Calu3 (cell line): ENCODE measurements at places on chromosomes 3 and 15. TPM values are rescaled to one million over a fixed set of nuclear protein-coding genes. Genes with fewer than 3 reads are reported as not detected.
A peak's percentile ranks its signal among the peaks of the same experiment; 100 is the strongest.

- no peak for DNase-seq
These were observed 42.3 kb downstream of the NEK10 start for GRCh38 chr3:27326629-27327545.

DNA sequence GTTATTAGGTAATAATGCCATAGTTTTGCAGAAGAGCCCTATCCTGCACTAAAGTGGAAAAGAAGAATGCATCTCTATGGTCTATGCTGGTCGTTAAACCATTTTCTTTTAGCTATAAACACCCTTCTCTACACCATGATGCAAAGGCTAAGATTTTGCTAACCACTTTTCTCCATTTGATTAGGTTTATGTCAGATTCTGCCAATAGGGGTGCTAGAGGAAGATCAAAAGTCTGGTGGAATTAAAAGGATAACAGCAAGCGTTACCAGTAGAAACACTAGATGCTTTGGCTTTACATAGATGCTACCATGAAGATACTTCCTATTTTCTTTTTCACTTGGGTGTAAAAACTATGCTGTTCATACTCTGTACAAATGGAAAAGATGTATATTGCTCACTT, 669.8 kb upstream of the ARPP21 start:
- no peak for DNase-seq

- peak; percentile 37 for DNase-seq
These were observed 32.1 kb downstream of the DNASE1L3 start for GRCh38 chr3:58178528-58179234.

DVL3 gene
- 105 and 106 TPM in 2 replicates for total RNA-seq

CLRN1 gene
- not detected in 2 replicates for total RNA-seq

SLC51A gene
- not detected in 2 replicates for total RNA-seq

FILIP1L gene
- 2.4 and 5.2 TPM in 2 replicates for total RNA-seq

RTP1 gene
- not detected in 2 replicates for total RNA-seq

- DNase-seq = no peak
These were observed 50.4 kb downstream of the DNAH1 start for GRCh38 chr3:52366527-52366926.

DNA sequence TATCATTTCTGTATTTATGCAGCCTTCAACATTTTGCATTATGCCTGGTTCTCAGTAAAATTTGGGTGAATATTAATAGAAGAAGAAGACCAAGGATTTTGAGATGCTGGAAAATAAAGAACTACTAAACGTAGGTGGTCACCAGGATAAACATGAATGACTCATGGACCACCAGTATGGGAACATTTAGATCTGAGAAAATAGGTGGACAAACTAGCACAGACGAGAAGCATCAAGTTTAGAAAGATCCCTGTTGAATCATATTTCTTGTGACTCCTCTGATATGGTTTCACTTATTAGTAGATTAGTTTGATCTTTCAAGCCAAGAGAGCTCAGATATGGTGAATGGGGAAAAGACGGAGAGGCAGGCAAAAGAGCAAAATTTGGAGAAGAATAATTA, 97.9 kb downstream of the RAP2B start:
- DNase-seq = no peak

- DNase-seq = no peak
These were observed 17.9 kb downstream of the SMC4 start for GRCh38 chr3:160417311-160417710.

DNA sequence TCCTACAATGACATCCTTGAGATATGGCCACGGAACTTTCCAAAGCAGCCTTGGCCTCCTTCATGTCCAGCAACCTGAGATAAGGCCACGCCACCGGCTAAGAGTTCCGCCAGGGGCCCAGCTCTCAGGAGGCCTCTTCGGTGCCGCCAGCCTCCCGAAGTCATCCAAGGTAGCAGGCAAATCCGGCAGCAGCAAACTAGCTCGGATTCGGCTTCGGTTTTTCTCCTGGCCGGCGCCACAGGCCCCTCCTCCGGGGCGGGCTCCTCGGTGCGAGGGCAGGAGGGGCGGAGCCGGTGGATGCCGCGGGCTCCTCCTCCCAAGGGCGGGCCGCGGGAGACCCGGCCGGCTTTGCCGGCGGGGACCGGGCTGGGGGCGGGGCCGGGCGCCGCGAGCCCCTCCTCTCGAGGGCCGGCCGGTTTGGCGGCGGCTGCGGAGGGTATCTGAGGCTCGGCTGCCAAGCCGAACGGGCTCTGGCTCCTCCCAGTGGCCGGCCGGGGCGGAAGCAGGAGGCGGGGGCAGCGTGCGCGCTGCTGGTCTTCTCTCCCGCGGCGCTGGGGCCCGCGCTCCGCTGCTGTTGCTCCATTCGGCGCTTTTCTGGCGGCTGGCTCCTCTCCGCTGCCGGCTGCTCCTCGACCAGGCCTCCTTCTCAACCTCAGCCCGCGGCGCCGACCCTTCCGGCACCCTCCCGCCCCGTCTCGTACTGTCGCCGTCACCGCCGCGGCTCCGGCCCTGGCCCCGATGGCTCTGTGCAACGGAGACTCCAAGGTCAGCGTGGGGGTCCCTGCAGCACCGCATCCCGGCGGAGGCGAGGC, at the start of gene GMPS:
Gene GMPS (plus strand): TSS at position 518 of the 812 bp plus-strand sequence. CDS start 221 bp downstream, at position 739.
- DNase-seq = peak; percentile 100

GRCh38 chr15:30065025-30065801, 17.5 kb upstream of the GOLGA8J start:
- no peak for DNase-seq

GRCh38 chr3:89260721-89261120, 153.3 kb downstream of the EPHA3 start:
- no peak for DNase-seq

FAH gene
- total RNA-seq = 25.9 and 26.1 TPM in 2 replicates

DNA sequence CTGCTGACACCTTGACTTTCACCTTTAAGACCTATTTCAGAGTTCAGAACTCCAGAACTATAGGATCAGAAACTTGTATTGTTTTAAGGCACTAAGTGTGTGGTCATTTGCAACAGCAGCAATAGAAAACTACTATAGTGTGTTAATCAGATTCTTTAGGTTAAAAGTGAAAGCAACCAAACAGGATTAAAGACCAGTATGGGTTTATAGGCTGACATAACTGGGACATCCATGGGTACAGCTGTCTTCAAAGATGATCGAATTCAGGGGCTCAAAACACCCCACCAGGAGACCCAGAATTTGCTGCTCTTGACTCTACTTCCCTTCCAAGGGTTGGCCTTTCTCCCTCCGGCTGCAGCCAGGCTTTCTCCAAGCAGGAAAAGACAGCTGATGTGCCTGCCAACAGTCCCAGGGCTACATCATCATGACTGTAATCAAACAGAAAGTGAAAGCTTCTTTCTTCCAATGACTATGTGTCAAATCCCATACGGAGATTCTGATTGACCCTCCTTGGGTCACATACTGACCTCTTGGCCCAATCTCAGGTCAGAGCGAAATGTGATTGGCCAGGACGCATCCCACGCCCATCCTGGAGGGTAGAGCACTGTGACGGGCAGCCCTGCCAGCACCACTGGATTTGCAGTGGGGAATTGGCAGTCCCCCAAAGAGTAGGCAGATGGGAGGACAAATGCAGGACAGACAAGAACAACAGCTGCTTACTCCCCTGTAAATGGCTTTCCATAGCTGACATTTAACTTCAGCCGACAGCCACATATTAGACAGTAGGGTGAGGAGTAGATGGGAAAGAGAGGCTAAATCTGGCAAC, 51.4 kb upstream of the RNF7 start:
- DNase-seq = peak; percentile 39

NECTIN3 gene
- 110 and 128 TPM in 2 replicates for total RNA-seq

DNA sequence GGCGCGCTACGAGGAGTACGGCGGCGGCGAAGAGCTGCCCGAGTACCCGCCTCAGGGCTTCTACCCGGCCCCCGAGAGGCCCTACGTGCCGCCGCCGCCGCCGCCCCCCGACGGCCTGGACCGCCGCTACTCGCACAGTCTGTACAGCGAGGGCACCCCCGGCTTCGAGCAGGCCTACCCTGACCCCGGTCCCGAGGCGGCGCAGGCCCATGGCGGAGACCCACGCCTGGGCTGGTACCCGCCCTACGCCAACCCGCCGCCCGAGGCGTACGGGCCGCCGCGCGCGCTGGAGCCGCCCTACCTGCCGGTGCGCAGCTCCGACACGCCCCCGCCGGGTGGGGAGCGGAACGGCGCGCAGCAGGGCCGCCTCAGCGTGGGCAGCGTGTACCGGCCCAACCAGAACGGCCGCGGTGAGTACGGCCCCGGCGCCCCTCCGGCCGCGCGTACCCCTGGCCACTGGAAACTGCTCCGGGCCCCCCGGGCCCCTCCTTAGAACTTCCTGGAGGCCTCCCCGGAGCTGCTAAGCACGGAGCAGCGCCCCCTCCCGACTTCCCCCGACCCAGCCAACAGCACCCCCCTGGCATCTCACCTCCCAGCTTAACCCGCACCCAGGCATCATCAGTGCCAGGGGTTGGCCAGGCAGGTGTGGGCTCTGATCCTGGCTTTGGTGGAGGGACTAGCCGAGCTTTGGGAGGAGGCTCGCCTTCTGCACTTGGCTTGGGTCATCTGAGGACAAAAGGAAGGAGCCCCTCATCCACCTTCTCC, 1.4 kb downstream of the LOXL1 start:
- DNase-seq = peak; percentile 85
